ENCODE measurements at places on chromosomes 2 and 18.

GRCh38 chr18:67261931-67262552 is 254.5 kb downstream of the DSEL start:
- DNase-seq = no peak

- DNase-seq = no peak
Observed at GRCh38 chr2:207825045-207825954, 55.6 kb upstream of the FZD5 start.

DNA sequence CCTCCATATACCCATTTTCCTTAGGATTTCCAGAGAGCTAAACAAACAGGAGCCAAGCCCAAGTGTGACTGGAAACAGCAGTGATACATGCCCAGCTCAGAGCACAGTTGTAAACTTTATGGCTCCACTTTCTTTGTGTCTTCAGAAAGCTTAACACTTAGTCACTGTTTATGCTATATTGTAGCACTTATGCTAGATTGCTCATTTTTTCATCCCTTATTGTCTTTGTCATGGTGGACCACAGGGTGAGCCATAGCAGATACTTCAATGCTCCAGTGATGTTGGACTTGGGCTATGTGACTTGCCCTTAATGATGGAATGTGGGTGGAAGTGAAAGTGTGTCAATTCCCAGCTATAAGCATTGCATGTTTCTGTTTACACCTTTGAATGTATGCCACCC is 401.6 kb downstream of the METTL4 start:
- DNase-seq = no peak

DNA sequence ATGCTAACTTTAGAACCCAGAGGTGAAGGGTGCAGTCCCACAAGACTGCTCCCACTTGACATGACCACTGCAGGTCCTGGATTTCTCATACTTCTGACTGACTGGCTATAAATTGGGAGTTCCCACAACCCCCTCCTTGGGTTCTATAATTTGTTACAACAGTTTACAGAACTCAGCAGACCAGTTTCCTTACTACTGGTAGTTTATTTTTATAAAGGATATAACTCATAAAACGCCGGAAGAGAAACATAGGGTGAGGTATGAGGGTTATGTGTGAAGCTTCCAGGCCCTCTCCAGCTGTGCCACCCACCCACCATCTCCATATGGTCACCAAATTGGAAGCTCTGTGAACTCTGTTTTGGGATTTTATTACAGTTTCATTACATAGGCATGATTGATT is 839.6 kb downstream of the TSN start:
- no peak for DNase-seq

GRCh38 chr18:28124131-28125029 is 52.5 kb downstream of the CDH2 start:
- DNase-seq = no peak

DNA sequence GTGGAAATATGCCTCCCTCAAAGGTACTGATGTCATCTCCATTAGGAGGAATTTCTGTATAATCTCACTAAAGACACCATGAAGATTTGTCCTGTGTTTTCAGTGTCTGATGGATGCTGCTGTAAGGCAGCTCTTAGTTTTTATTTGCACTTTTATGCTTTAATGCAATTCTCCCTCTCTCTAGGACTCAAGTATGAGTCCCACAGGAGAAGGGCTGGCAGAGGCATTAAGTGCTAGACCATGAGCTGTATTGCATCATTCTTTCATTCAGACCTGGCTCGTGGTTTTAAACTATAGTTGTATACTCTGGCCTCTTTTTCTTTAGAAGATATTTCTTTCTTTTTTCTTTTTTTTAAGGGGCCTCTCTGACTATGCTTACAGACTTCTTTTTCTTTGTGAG is 805.6 kb downstream of the DPP10 start:
- DNase-seq = no peak

Data from vagina (tissue), 2 donors.